HT-29 (cell line): ENCODE measurements at places on chromosomes 7 and 10. TPM values are rescaled to one million over a fixed set of nuclear protein-coding genes. Genes with fewer than 3 reads are reported as not detected.

VAX1 gene
- not detected in 2 replicates for total RNA-seq

STRA8 gene
- not detected in 2 replicates for total RNA-seq

NPY4R gene
- total RNA-seq, result 0.15 TPM in 1 of 2 replicates, not detected in the other

DNA sequence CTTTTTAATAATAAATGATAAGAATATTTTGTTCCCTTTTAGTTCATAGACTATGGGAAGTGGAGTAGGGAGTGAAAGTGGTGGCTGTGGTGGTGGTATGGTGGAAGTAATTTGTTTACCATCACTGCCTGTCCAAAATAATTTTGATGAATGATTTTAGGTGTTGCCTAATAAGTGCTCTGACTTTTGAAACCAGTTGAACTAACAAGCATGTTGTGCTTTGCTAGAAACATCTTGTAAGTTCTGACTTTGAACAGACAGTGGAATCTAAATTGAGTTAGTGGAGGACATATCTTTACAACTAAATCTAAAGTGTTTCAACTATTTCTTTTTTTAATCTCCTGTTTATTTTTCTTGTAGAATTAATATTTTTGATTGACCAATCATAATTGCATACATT, 49.7 kb downstream of the ZEB1 start:
- no peak for DNase-seq

GRCh38 chr7:10192074-10192473, 781.6 kb upstream of the PHF14 start:
- DNase-seq, result no peak

- no peak for DNase-seq
These were observed 1101.7 kb upstream of the GHITM start for GRCh38 chr10:83037653-83038052.

DNA sequence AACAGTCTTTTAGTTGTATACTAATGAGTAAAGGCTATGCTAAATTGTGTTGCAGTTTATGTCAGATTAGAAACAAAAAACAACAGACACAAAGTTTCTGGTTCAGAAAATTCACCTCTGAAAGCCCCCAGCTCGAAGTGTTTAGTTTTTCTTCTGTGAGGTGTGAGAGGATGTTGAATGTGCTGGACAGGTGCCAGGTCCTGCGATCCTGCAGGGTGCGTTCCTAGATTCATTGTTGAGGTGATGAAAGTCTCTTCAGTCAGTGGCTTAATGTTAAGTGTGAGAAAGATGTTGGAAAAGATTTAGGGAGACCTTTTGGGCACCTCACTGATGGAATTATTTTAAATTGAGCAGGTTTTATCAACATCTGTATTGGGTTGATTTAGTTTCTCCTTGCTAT, 287.3 kb downstream of the SDK1 start:
- no peak for DNase-seq

GRCh38 chr10:75008952-75009351, 102.5 kb upstream of the SAMD8 start:
- DNase-seq, result no peak

DNA sequence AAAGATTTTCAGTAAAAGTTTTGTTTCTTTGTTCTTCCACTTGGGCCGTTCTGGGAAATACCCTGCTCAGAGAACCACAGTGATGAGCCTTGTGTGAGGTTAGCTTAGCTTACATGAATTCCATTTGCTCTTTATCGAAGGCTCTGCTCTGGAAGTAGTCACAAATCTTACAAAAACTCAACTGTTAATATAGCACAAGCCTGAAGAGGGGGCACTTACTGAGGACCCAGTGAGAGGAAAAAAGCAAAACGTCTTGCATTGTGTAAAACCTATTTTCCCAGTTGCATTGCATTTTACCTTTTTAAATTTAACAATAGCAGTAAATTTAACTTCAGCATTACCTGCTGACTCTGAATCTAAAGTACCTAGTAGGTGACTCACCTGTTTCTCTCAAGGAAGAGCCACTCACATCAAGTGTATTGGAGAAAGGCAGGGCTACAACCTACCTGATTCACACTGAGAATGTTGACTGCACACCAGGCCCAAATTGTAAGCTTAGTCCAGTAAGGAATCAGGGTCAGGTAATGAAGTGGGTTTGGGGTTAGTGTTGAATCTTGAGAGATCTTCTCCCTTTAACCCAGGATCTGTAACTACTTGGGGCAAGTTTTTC, 42.3 kb downstream of the PPP1R17 start:
- DNase-seq, result no peak

LRRTM3 gene
- not detected in 2 replicates for total RNA-seq

FAM204A gene
- 21.7 and 32.2 TPM in 2 replicates for total RNA-seq

- DNase-seq, result no peak
These were observed 175.1 kb upstream of the HDAC9 start for GRCh38 chr7:18320422-18320821.
